CD4-positive, alpha-beta T cell treated with Interleukin-12 subunit alpha and Interleukin-12 subunit beta, for 1 hour (primary cell): ENCODE measurements at places on chromosomes 7 and 10.

DNA sequence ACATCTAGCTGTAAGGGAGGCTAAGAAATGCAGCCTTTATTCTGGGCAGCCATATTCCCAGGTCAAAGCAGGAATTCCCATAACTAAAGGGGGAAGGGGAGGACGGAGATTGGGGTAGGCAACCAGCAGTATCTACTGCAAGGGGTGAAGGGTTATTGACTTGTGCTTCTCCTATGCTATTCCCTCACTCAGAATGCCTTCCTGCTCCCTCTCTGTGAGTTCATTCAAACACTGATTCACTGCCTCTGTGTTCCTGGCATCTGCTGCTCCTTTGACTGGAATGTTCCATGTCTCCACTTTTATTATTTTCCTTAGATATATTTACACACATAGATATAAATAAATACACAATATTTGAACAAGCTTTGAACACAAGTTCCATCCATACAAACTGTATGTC, 11.1 kb downstream of the HTR7 start:
- no peak for DNase-seq

DNA sequence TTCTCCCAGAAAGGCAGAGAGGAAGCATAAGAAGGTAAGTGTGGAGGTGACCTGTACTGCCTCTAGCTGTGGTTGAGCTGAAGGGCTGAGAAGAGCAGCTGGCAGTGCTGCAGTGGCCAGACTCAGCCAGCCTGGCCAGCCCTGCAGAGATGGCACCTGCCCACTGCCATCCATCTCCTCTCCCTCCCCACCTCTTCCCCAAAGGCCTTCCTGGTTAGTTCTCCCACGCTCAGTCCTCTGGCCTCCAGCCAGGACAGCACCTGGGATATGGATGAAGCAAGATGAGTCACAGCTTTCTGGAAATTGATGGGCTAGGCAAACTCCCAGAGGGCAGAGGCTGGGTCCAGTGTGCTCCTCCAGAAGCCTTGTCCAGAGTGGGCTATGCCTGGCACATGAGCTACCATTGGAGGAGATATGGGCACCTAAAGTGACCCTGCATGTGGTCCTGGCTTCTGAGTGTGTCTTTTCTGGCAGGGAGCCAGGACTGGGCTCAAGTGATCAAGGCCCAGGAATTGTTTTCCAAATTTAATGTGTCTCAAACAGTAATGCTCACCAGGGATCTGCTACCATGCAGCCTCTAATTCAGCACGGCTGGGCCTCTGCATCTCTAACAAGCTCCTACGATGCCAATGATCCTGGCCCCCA, 81.0 kb upstream of the CACUL1 start:
- no peak for DNase-seq

- no peak for DNase-seq
These were observed 379.4 kb downstream of the GALNT17 start for GRCh38 chr7:71511361-71511807.

DNA sequence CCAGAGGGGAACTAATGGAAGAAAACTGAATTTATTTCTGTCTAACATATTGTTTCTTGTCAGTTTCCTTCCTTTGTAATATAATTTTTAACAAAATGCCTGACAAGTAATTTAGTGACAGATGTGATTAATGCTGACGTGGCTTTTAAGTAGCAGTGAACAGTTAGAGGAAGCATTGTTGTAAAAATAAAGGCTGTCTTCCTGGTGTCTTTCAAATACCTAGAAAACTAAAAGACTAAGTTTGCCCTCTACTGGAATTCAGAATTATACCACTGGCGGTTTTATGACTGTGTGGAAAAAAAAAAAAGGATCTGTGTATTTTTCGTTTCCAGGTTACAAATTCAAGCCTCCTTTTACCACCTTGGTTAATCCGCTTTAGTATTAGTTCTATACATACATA, 217.1 kb upstream of the DPP6 start:
- DNase-seq, result no peak

- DNase-seq, result no peak
These were observed 14.1 kb upstream of the NDUFA5 start for GRCh38 chr7:123571684-123572083.

- DNase-seq, result peak; percentile 71
These were observed at the start of gene SUN1 for GRCh38 chr7:832167-832967. Gene SUN1, plus strand, starts transcription at chr7:832476. Its CDS starts 49 bp downstream, at chr7:832525.

- DNase-seq, result no peak
These were observed 45.9 kb upstream of the IFRD1 start for GRCh38 chr7:112404321-112404720.

- no peak for DNase-seq
These were observed 87.5 kb upstream of the GATAD1 start for GRCh38 chr7:92359801-92360200.

DNA sequence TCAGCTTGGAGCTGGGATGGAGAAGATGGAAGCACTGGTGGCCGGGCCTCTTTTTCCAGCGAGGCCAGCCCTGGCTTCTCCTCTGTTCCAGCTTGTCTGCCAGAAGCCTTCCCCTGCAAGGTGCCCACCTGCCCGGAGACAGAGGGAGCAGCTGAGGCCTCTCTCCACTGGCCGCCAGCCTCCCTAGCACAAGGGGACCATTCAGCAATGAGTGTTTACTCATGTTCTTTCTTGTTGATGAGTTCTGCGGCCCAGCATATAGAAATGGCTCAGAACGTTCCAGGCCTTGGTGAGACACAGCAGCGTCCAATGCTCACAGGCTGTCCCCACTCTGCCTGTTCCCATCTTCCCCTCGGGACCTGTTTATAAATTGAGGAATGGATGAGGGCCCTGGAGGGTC, 47.3 kb downstream of the CHST3 start:
- DNase-seq, result no peak

- DNase-seq, result no peak
These were observed 344.6 kb upstream of the SHH start for GRCh38 chr7:156156734-156157408.

DNA sequence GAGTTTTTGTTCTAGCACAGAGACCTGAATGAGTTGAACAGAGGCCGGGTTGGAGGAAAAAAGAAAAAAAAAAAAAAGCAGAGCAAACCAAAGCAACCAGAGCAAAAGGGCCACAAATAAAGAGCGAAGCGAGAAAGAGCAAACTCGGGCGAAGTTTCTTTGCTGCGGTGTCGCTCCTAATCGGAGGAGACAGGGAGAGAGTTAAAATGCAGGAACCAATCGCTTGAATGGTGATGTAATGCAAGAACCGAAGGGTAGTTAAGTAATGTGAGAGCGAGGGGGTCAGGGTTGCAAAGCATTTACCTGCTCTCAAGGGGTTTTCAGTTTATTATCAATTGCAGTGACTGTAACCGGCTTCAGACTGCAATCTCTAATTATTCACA, 271.7 kb downstream of the TRIL start:
- DNase-seq, result no peak

DNA sequence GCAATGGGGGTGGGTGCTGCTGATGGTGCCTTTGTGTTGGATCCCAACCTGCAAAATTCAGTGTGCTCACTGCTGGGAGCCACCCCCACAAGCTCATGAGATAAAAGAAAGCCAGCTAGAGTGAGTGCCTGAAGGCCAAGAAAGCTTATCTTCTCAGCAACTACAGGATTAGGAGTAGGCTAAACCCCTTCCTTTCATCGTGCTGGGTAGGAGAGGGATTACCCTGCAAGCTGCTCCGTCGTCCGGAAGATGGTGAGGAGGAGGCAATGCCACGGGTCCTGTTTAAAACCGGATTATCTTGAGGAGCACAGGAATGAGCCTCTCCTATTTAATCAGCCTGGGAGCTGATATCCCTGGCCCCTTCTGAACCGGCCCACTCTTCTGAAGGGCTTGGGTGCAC, 258.0 kb downstream of the GALNT17 start:
- no peak for DNase-seq
